ENCODE measurements at places on chromosomes 3 and 15.

DNA sequence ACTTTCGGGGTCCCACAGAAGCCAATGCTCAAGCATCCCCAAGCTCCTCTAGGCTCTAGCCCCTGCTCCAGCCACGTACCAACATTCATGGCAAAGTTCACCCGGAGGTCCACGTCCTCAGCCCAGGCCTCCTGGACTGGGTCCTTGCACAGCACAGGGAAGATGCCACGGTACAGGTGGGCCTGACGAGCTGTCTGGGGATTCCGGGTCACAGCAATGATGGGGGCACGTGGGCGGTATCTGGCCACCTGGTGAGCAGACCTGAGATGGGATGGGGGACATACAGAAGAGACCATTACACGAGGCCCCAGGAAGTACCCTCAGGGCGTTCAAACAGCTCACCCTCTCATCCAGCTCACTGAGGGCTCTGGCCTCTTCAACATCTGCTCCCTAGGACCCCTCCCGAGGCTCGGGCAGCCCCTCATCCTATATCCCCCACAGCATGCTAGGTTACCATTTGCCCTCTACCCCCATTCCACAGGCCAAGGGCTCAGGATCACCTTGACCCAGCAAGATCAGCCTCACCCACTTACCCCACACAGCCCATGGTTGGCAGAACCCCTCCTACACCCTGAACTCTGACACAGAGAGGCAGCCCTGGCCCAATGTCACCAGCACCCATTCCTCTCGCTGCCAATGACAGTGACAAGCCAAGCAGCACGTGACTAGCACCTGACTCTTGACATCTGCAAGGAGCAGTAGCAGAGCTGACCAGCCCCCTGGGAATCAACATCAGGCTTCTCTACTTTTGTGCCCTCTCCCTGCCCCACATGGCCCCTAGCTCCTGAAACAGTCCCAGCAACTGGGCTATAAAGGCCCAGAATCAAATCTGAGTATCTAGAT lies 3.0 kb upstream of the GRAMD2A start:
- DNase-seq: no peak

DNA sequence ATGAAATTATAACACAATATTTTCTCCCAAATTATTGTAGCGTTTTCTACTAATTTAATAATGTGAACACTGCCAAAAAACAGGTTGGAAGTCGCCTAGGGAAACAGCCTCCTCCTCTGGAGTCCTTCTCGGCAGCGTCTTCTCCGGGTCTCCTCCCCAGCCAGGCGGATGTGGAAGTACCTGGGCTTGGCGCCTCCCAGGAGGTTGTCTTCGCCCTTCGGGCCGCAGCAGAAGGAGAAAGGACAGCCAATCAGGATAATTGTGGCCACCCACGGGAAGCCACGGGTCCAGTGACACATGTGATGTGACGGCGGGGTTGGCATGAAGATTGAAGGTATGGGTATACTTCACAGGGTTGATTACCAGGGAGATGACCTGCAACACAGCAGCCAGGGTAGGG lies 491.2 kb downstream of the PYDC2 start:
- no peak for DNase-seq

GRCh38 chr3:133464573-133464972 lies 64.7 kb downstream of the BFSP2 start:
- DNase-seq: peak; percentile 10

- DNase-seq: no peak
Observed at GRCh38 chr3:197878427-197878826, 71.6 kb upstream of the RPL35A start.

GRCh38 chr15:51401051-51401780 lies 59.8 kb downstream of the GLDN start:
- no peak for DNase-seq

GRCh38 chr3:102471001-102471400 lies 36.2 kb downstream of the ZPLD1 start:
- DNase-seq: no peak

- DNase-seq: no peak
Observed at GRCh38 chr3:160480931-160481330, 31.3 kb upstream of the TRIM59 start.

- no peak for DNase-seq
Observed at GRCh38 chr3:31027914-31028313, 133.5 kb upstream of the GADL1 start.

DNA sequence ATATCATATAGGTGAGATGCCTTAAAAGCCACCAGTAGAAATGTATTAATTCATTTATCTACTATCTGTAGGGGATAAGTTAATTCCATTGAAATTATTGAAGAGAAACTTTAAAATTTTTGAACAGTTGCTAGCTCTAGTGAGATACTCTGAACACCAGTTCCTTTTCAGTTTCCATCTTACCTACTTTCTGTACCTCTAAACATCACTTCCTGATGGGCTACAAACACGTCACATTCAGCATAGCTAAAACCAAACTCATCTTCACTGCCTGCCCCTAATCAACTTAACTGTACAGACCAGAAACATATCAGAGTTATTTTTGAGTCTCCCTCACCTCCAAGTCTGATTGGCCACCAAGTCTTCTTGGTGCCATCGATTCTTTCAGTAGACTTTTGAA lies 88.9 kb downstream of the FEZF2 start:
- no peak for DNase-seq

DNA sequence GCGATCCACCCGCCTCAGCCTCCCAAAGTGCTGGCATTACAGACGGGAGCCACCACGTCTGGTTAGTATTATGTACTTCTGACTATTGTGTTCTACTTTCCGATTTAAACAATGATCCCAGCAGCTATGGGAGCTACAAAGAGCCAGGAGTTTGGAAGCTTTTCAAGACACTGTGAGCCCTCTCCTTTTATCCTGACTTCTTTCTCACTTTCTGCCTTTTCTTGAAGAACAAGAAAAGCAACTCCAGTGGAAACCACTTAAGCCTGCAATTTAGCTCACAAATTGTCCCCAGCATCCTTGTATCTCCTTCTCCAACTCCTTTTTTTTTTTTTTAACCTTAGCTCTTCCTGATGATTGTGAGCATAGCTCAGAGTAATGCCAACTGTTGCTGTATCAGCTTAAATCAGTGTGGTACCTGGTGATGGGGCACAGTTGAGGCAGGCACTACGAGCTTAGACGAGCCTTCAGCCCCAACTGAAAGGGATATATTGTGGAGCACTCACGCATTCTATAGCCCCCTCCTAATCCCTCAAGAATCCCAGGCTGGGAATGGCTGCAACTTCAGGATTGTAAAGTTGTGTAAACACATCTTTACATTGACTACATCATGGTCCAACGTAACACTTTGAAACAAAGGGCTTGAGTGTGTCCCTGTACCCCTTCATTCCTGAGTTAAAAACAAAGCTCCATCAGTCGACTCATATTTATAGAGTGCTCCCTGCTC lies 677.0 kb downstream of the FHIT start:
- DNase-seq: no peak

- DNase-seq: no peak
Observed at GRCh38 chr3:169659820-169660674, 3.5 kb downstream of the MECOM start.

DNA sequence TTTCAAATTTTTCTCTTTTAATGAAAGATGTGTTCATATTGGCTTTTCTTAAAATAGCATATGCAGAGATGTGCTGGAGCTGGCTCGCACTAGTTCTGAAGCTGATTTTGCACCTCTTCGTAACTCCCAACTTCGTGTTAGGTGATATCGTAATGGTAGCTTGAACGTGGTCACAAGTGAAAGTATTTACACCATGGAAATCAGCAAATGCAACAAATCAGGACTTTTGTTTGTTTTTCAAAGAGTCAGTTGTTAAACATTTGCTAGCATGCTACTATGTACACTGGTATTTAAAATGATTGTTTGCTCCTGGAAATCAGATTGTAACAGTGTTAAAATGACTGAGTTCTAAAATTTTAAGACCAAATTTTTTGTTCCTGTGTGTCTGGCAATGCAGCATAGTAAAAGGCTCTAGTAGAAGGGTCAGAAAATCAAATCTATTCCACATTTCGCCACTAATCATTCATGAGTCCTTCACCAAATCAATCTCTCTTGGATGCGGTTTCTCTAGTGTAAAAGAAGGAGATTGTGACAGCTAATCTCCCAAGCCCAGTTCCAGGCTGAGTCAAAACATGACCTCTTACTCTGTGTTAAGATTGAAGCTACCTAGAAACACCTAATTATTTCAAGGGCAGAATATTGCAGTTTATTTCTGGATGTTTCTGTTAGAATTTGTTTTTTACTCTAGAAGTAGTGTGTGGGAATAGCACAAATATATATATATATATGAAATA lies 34.3 kb upstream of the CMC1 start:
- no peak for DNase-seq

- no peak for DNase-seq
Observed at GRCh38 chr3:62277986-62278385, 95.4 kb downstream of the FEZF2 start.

- DNase-seq: no peak
Observed at GRCh38 chr3:176590722-176591121, 606.6 kb downstream of the TBL1XR1 start.

- no peak for DNase-seq
Observed at GRCh38 chr3:31440878-31441277, 91.8 kb upstream of the STT3B start.

DNA sequence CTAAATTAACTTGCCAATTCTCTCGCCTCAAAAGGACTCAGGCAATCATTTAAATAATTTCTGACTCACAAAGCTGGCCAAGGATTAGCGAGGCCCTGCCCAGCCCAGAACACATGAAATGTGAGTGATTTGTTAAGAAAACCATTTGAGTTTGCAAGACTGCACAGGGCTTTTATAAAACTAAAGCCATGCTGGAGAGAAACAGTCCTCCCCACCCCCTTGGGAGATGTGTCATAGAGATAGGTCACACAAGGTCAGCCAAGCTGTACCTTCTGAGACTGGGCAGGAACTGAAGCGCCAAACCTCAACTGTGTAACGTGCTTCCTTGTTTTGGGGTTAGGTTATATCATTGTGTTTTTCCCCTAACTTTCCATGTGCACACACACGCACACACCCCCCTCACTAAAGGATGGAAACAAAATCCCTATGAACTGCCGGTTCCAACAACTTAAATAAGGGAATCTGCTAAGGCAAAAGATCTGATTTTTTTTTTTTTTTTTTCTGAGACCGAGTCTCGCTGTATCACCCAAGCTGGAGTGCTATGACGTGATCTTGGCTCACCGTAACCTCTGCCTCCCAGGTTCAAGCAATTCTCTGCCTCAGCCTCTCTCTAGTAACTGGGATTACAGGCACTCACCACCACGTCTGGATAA lies 8.1 kb downstream of the SPATA12 start:
- no peak for DNase-seq

- no peak for DNase-seq
Observed at GRCh38 chr15:89642106-89642505, 13.2 kb downstream of the KIF7 start.

DNA sequence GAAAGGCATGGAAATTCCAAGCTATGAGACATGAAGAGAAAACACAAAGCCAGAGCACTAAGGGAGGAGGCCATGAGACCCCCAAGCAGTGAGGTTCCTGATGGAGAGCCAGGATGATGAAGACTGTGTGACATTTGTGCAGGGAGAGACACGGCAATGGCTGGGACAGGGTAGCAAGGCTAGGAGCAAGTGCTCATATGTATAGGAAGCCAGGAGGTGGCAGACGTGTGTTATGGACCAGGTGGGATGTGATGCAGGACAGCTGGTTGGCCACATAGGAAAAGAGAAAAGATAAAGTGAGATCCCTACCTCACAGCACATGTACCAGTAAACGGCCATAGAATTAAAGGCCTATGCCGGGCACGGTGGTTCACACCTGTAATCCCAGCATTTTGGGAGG lies 112.7 kb downstream of the APBA2 start:
- no peak for DNase-seq

DNA sequence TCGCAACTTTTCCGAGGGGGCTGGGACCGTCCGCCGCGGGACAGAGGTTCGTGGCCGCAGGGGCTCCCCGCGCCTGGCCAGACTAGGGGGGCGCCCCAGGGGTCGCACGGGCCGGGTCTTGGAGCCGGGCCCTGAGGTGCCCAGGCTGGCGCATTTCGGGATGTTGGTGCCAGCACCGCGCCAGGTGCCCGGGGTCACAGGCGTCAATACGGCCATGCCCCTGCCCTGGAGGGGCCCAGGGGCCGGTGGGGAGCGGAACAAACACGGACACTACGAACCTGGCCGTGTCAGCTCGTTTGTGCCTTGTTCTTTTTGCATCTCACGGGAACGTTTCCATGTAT lies 366 bp downstream of the TM6SF1 start:
- no peak for DNase-seq

DNA sequence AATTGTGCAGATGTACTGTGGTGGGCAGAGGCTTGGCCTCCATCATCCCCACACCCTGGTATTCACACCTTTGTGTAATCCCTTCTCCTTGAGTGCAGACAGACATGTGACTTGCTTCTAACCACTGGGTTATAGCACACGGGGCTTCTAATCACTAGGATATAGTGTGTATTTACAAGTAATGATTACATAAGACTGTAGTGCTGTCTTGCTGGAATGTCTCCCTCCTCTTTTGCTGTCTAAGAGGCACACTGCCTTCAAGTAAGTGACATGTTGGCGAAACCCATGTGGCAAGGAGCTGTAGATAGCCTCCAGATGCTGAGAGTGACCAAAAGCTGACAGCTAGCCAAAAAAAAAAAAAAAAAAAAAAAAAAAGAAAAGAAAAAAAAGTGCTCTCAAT lies 542.7 kb upstream of the MDFIC2 start:
- no peak for DNase-seq

- no peak for DNase-seq
Observed at GRCh38 chr3:177522051-177522450, 324.8 kb upstream of the TBL1XR1 start.

GRCh38 chr3:70273492-70273891 lies 38.9 kb downstream of the MDFIC2 start:
- no peak for DNase-seq

DNA sequence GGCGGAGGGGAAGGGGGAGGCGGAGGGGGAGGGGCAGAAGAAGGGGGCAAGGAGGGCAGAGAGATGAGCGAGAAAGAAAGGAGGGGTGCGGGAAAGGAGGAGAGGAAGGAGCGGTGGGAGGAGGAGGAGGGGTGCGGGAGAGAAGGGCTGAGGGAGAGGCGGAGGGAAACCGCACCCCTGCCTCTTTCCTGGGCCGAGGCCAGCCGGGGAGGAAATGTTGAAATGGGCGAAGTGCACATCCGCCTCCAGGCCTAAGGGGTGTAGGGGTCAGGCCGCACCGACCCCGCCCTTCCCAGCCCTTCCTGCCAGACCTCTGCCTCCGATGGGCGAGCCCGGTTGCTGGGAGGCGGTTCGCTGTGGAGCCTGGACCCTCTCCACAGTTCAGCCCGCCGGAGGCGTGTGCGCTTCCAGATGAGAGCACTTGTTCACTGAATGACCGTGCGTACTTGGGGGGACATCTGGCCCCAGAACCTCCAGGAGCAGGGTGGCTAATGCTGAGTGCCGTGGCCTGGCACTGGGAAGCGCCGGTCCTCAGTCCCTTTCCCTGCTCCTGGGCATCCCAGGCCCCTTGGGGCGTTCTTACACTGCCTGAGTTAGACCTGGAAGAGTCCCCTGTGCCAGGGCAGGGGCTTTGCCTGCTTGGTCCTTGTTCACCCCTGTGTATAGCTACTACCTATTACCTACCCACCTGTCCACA lies 110.3 kb upstream of the KLF13 start:
- peak; percentile 84 for DNase-seq

- DNase-seq: no peak
Observed at GRCh38 chr3:151926956-151927355, 53.5 kb downstream of the SUCNR1 start.

GRCh38 chr15:69624155-69624520 lies 171.5 kb downstream of the RPLP1 start:
- no peak for DNase-seq

GRCh38 chr15:100939791-100940190 lies 20.6 kb downstream of the LRRK1 start:
- DNase-seq: no peak

Measured in NCI-H1417 treated with DMSO at 0.1 percent for 48 hours (cell line).